ENCODE measurements at places on chromosomes 7 and 10.
A peak's percentile ranks its signal among the peaks of the same experiment; 100 is the strongest.

DNA sequence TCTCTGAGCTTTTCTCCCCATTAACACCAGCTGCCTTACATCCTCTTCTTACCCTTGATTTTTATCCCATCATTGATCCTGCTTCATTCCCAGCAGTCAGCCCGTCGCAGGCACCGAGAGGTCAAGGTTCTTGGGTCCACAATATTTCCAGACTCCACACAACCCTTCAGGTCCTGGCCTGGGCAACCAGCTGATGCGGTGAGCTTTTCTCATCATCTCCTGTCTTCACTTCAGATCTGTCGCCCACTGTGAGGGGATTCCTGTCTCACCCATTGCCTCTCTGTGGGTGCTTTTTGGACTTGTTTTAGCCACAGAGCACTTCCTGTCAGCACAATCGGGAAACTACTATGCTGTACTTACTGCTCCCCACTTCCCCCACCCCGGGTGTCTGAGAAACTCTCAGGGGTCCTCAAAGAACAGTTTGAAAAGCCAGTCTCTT, 8.4 kb upstream of the PVRIG start:
- peak; percentile 33 for DNase-seq

- no peak for DNase-seq
These were observed 741.7 kb upstream of the GALNT17 start for GRCh38 chr7:70390251-70390650.

DNA sequence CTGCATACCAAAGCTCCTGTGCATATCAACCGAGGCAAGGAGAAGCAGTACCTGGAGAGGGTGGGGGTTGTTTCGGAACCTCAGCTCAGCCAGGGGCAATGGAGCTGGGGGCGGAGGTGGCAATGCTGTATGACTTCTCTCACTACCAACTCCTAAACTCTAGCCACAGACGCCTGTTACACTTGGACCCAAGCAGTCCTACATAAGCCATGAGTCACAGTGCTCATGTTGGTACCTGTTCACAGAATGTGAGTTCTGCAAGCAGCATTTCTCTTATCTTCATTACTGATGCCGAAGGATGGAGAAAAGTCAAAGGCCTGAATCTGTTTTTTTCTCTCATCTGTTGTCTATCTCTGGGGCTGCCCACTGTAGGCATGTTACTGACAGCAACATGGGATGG, 3.2 kb upstream of the RAB18 start:
- no peak for DNase-seq

DNA sequence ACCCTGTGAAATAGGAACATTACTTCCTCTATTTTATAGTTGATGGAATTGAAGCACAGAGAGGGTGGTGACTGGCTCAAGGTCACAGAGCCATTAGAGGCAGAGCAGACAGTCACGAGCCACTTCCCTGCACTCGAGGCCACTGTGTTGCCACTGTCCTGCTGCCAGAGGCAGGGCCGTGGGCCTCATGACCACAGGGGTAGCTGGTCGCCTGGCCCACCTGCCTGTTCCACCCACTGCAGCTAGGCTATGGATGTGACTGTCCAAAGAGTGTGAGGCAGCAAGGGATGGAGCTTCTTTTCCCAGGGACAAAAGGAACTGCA, 38.2 kb downstream of the RPS24 start:
- no peak for DNase-seq

DNA sequence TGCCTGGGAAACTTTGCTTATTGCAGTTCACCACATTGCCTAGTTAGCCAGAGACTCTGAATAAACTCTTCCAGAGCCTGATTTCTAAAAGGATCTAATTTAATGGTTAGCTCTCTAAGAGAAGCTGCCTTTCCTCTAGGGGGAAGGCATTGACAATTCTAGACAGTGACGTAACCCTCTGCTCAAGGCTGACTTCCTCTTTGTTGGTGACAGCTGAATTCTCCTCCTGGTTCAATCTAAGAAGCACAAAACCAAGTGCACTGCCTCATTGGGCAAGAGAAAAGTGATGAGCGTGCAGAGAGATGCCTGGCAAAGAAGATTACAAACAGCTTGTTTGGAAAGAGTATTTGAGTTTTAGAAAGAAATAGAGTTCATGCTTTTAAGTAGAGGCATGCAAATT, 102.7 kb downstream of the MACC1 start:
- DNase-seq: peak; percentile 95

DNA sequence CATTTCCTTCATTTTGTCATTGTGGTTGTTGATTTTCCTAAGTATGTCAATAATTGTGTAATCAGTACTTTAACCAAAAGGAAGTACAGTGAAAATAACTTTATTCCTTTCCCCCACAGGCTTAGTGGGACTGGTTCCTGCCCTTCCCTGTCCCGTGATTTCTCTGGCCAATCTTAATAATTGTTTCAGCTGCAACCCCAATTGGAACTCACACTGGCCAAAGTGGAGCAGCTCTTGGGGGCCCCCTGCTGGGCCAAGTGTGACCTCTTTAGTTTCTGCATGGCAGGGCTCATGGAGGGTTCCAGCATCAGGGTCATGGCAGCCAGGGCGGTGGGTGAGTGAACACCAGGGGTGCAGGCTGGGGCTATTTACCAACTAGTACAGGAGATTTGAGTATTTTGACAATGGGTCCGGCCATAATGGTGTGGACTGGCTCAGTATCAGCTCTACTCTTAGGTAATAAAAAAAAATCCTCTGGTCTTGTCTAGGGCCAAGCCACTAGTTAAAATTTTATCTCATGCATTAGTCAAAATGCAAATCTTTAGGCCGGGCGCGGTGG, 31.7 kb downstream of the CYCS start:
- DNase-seq: peak; percentile 96

GRCh38 chr7:85866540-85866939, 679.7 kb upstream of the SEMA3D start:
- no peak for DNase-seq

DNA sequence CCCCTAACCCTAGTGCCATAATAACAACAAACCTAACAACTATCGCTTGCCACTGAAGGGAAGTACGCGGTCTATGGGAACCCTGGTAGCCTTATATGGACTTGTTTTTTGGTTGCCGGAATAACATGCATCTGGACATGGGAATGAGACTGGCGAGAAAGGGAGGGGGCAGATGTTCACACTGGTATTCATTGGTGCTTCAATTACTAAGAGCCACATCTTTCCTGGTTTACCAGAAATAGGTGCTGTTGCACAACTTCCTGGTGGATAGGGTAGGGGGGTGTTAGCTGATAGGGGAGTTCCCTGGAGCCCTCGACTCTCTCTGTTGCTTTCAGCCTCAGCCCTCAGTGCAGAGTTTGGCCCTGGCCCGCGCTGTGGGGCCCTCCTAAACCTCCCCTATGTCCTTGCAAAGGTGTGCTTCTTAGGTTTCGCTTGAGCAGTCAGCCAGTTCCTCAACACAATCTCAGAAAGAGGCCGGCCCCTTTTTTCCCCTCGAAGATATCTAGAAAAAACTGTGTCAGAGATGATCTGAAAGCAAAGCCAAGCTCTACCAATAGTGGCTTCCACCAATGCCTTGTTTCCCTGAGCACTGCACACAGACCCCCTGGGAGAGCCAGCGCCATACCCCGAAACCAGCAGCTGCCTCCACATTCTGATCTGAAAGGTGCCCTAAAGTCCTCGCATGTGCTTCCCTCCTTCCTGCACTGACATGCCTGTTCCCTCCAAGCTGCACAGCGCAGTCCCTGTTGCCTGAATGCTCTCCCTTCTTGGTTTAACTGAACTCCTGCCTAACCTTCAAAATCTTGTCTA, 13.5 kb downstream of the TBXAS1 start:
- DNase-seq: no peak

Data from NAMALWA (cell line).